Left cardiac atrium (tissue), 4 donors: ENCODE measurements at places on chromosomes 16 and 17. TPM values are rescaled to one million over a fixed set of nuclear protein-coding genes. Genes with fewer than 3 reads are reported as not detected.

The TP53TG3C gene
- not detected for total RNA-seq

The IGSF6 gene
- 5.8 TPM for total RNA-seq

The ICAM2 gene
- 67.4 TPM for total RNA-seq

The CDH15 gene
- 0.09 TPM for total RNA-seq

The KCNH4 gene
- 0.21 TPM for total RNA-seq

The CNGB1 gene
- not detected for total RNA-seq

The MYH8 gene
- total RNA-seq: not detected

The LGALS9B gene
- not detected for total RNA-seq

The TBC1D3E gene
- total RNA-seq: not detected
